Stimulated activated CD4-positive, alpha-beta T cell treated with anti-CD3 and anti-CD28 coated beads, Interleukin-4, amount 100 ng/mL, for 4 hours (primary cell): ENCODE measurements at places on chromosomes 12 and 14.
A peak's percentile ranks its signal among the peaks of the same experiment; 100 is the strongest.

DNA sequence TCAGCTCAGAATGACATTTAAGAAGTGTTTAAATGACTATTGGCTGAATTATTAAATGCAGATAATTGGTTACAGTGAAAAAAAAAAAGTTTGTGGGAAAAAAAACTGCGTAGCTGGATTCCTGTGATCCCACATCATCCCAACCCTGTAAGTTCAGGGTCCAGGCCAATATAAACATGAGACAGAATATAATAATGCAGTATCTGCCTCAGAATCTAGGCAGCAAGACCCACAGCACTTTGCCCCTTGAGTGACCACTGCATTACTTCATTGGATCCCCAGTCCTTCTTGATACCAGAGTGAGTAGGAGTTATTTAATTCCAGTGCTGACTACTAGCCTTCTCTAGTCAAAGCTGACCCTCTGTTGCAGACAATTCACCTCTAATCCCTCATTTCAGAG, 272.6 kb downstream of the CCER1 start:
- no peak for DNase-seq

GRCh38 chr12:70415987-70416386, 49.9 kb downstream of the KCNMB4 start:
- no peak for DNase-seq

GRCh38 chr14:103022002-103022684, 35.2 kb downstream of the CDC42BPB start:
- DNase-seq = no peak

GRCh38 chr14:51750542-51750941, 98.8 kb downstream of the FRMD6 start:
- DNase-seq = no peak

DNA sequence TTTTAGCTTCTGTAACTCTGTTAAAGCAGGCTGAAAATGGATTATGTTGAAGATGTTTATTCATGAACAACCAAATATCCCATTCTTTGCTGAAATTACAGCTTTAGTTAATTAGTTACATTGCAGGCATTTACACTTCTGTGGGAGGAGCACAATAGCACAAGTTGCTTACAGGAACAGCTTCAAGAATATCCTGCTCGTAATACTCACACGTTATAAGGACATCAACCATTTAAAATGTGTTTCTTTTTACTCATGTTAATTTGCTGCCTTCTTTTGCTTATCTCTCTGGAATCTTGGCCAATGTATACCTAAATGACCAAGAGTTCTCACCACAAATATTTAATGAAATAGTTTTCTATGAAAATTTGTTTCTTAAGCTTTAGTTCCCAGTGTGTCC, 305.2 kb upstream of the SYT1 start:
- DNase-seq = no peak

- no peak for DNase-seq
These were observed 3.3 kb upstream of the NTF3 start for GRCh38 chr12:5428332-5429221.

DNA sequence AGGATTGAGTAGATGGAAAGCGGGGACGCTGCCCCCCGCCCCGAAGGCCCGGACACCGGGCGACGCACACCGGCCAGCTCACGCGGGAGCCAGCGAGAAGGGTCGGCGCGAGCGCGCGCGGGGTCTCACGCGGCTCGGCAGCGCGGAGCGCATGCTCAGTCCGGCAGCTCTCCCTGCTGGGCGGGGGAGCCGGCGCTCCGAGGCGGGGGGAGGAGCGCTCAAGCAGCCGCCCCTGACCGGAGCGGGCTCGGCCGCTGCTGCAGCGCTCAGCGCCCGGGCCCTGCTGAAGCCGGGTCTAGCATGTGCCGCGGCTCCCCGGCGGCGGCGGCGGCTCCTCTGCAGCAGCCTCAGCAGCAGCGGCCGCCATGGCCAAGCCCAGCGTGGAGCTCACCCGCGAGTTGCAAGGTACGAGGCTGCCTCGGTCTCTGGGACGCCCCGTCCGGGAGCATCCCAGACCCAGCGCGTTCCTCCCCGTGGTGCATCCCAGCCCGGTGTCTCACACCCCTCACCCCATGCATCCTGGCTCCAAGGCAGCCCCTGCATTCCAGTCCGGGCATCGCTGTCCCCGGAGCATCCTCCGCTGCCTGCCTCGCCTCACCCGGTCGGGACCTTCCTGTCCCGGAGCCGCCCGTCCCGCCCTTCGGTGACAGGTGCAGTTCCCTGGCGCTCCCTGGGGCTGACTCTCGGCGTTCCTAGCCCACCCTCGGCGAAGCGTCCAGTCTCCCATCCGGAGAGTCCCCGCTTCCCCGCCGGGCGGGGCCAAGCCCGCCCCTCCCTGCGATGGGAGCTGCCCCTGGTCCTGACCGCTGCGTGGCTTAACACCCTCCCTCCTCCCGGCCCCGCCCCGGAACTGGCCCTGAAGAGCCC, at the start of gene CARMIL3:
TSS of gene CARMIL3 (plus strand) at position 221 of the 867 bp plus-strand sequence. CDS start at position 366, 145 bp downstream.
- DNase-seq = peak; percentile 62

DNA sequence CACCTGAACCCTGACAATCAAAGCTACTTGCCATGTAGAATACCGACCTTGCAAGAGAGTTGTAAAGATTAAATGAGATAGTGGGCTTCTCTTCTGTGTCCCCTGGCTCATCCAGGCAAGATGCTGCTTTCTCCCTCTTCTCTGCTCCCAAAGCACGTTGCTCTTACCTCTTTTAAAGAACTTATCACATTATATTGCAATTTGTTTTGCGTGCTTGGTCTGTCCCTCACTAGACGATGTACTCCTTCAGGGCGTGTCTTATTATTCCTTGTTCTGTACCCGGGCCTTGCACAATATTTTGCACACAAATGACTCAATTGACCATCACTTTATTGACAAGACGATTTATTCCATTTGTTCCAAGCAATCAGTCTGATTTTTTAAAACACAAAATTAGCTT, 3.3 kb downstream of the DCN start:
- no peak for DNase-seq

GRCh38 chr14:100017553-100017952, 47.7 kb upstream of the EVL start:
- no peak for DNase-seq

GRCh38 chr12:26828280-26829073, 4.5 kb downstream of the ITPR2 start:
- no peak for DNase-seq

DNA sequence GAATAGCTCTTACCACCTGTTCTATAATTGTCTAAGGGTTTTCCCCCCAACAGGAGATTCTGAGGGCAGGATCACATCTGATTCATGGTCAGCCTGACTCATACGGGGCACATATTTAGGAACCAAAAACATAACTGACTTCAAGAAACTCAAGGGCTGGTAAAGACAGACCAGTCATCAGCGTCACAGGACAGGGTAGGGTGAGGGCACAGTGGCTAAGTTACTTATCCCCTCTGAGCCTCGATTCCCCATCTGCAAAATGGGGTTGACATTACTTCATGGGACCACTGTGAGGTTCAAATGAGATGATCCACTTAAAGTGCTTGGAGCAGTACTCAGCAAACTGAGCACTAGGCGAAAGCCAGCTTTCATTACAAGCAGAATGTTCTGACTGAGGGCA, 606 bp downstream of the CINP start:
- DNase-seq = peak; percentile 33

- no peak for DNase-seq
These were observed 207.5 kb upstream of the PWP1 start for GRCh38 chr12:107477947-107478610.

GRCh38 chr12:59452746-59453145, 143.1 kb upstream of the SLC16A7 start:
- no peak for DNase-seq

DNA sequence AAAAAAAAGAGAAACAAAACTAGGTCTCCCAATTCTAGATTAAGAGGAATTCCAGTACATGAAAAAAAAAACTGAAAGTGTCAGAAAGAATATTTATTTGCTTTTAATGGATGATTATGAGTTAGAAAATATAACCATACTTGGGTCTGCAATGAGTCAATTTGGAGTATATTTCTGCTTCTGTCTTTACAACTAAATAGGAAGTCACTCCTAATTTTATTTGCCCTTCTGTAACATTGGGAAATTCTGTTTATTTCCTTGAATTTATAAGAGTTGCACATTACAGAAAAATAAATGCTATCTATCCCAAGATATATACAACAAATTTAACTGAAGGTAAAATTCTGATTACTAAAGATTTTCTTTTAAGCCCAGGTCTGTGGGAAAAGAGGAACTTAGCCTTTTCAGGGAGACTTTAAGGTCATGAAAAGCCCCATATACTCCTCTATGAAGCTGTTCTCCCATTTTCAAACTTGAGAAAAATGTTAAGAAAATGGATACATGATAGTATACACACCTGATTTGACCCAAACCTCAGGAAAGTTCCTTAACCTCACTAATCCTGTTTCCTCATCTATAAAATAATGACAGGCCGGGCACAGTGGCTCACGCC, 7.2 kb downstream of the SINHCAF start:
- no peak for DNase-seq

GRCh38 chr12:125971981-125972380, 906.7 kb downstream of the AACS start:
- no peak for DNase-seq
